NCI-H2107 (cell line): ENCODE measurements at places on chromosomes 13 and 19.
A peak's percentile ranks its signal among the peaks of the same experiment; 100 is the strongest.

- DNase-seq, result no peak
These were observed 3.1 kb downstream of the ABHD17A start for GRCh38 chr19:1882089-1882785.

GRCh38 chr13:101127741-101128353, 288.5 kb downstream of the NALCN start:
- DNase-seq, result no peak

DNA sequence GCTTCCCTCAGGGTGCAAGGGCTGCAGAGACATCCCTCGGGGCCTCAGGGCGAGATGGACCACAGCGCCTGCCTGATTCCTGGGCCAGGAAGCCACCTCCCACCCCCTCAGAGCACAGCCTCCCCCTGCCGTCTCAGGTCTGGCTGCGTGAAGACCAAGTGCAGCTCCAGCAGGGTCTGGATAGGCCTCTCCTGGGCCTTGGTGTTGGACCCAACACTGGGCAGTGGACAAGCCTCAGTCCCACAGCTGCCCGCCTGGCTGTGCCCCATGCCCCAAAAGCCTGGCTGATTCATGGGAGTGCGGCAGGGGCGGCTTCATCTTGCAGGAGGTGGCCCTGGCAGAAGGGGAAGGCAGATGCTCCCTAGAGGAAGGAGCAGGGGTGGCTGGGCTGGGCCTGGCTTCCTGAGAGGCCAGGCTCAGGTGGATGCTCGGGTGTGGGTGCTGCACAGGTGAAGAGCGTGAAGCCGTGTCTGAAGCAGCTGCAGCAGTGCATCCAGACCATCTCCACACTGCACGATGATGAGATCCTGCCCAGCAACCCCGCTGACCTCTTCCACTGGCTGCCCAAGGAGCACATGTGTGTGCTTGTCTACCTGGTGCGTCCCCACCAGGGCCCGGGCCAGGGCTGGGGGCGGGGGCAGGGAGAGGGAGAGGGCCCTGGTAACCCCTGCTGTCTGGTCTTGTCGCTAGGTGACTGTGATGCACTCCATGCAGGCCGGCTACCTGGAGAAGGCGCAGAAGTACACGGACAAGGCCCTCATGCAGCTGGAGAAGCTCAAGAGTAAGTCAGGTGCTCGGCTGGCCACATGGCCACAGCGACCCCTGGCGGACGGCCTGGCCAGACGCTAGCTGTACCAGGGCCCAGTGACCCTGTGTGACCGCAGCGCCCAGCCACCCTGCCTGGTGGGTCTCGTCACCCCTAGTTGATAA, 21.7 kb downstream of the MAU2 start:
- DNase-seq, result peak; percentile 12

GRCh38 chr19:51025809-51026553, 435 bp downstream of the KLK11 start:
- no peak for DNase-seq

GRCh38 chr13:34410678-34411077, 531.4 kb upstream of the NBEA start:
- DNase-seq, result no peak

DNA sequence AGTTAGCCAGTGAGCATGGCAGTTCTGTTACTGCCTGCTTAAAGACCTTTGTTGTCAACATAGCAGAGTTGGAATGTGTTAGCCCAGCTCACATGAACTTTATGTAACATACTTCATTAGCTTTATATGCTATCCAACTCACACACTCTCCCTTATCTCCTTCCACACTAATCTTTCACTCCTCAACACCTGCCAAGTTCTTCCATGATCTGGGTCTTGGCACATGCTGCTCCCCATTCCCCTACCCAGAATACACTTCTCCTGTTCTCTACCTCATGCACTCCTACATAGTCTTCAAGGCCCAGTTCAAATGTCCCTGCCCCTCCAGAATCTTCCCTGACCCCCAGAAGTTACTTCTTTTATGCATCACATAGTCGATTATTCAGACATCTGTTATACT, 179.3 kb downstream of the KATNAL1 start:
- DNase-seq, result no peak

GRCh38 chr13:66830940-66831716, 399.0 kb downstream of the PCDH9 start:
- DNase-seq, result no peak

GRCh38 chr19:54653181-54653809, 9.5 kb upstream of the LILRB4 start:
- DNase-seq, result no peak

DNA sequence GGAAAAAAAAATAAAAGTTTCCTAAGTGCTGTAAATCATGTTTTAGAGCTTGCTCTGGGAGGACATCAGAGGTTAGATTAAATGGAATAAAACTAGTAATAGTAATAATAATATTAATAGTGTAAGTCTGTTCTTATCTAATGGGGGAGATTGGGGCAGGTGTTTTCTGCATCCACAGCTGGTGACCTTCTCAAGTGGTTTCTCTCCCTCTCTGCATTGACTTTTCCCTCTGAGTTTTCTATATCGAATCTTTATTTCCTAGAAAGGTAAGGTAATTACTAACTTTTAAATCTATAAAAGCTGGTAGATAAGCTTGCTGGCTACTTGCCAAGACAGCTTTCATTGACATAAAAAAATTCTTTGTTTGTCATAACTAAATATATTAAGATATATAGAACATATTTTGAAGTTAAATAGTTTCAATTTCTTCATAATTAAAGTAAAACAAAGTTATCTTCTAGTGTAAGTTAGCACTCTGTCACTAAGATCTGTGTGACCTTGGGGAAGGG, 49.6 kb upstream of the DIAPH3 start:
- DNase-seq, result no peak

DNA sequence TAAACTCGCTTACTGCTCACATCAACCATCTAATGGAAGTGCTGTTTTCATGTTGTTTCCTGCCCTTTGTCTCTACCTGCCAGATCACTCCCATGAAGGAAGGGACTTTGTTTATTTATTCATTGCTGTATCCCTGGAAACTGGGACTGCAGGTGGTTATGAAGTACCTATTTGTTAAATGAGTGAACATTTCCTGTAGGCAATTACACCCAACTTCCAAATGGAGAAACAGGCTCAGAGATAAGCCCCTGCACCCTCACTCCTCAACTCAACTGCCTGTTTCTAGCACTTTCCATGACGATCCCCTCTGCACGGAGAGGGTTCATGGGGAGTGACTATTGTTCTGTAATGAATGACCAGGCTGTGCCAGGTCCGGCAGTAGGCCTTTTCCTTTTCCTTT, 1.9 kb upstream of the SELENOW start:
- peak; percentile 65 for DNase-seq

GRCh38 chr19:10624585-10624984, 768 bp upstream of the SLC44A2 start:
- DNase-seq, result no peak

GRCh38 chr19:58261968-58262921, 16.5 kb upstream of the ZNF8 start:
- no peak for DNase-seq

DNA sequence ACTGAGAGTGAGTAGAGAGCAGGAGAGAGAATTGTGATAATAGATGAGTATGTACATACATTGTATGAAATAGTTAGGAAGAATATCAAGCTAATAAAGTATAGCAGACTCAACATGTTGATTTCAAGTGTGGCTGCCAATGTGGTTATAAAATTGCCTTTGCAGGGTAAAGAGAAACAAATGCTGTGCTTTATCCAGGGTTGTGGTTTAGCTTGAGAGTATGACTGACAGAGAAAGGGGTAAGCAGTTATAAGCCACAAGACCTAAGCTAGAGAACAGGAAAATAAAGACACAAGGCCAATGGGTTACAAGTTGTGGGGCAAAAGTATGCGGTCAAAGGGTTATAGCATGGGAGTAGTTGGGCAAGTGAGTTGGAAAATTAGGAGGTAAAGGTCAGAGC, 1217.5 kb downstream of the DIAPH3 start:
- no peak for DNase-seq

GRCh38 chr13:86725105-86725504, 925.9 kb upstream of the SLITRK6 start:
- no peak for DNase-seq

- no peak for DNase-seq
These were observed 15.4 kb downstream of the MIR17HG start for GRCh38 chr13:91362908-91363307.

DNA sequence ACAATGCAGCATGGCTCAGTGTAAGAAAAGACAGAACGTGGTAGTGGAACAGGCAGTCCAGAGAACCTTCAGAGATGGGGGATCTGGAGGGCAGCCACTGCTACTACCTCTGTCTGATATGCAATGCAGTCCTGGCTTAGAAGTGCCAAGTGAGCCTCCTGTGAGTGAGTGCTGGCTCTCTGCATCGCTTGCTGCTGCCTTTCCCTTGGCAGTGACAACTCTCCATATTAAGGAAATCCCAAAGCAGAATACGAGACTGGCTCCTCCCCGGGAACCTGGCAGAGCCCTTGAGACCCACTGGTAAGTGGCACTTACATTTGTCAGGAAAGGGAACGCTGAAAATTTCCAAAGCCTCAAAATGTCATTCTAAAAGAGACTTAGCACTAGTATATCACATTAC, 7.5 kb downstream of the DOCK9 start:
- no peak for DNase-seq

DNA sequence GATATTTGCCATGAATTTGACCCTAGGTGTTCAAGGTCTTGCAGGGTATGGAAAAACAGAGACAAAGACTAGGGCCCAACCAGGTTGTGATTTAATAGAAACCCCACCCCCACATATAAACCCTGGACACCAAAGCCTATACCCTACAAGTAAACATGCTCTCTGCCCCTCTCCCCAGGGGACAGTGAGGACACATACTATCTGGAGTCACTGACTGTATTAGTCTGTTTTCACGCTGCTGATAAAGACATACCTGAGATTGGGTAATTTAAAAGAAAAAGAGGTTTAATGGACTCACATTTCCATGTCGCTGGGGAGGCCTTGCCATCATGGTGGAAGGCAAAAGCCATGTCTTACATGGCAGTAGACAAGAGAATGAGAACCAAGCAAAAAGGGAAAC, 88.3 kb downstream of the RAP2A start:
- no peak for DNase-seq

- DNase-seq, result no peak
These were observed 16.0 kb downstream of the FGF9 start for GRCh38 chr13:21686751-21687391.

- DNase-seq, result no peak
These were observed 186.7 kb downstream of the COL4A1 start for GRCh38 chr13:110119935-110120905.

DNA sequence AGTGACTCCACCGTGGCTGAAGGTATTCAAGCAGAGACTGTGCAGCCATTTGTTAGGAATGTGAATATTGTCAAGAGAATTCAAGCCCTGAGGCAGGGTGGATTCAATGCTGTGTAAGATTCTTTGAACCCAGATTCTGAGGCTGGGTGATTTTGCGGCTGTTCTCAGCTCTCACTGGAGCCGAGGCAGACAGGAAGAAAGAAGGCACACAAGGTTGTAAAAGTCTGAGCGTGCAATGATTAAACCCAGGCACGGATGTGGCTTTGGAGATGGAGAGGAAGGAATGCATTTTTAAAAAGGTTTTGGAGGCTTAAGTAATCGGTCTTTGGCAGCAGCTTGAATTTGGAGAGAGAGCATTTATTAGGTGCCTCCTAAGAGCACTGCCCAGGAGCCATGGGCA, 187.9 kb downstream of the KATNAL1 start:
- DNase-seq, result no peak

DNA sequence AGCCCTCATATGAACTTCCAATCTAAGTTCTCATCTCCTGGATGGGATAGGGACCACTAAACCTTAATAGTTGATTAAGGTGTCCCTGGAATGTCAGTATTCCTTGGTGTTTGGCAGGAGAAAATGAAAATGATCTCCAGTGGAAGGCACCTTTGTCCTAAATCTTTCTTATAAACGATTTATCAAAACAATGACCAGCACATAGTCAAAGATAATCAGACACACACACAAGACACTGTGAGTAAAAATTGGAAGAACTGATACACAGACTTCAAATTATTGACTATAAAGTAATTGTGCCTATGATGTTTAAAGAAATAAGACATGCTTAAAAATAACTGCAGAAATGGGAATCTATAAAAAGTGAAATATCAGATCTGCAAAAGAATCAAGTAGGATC, 13.7 kb downstream of the CEBPA start:
- DNase-seq, result no peak

GRCh38 chr13:63944911-63945310, 2529.3 kb upstream of the PCDH20 start:
- no peak for DNase-seq

GRCh38 chr13:20980899-20981298, 78.4 kb upstream of the XPO4 start:
- DNase-seq, result no peak

DNA sequence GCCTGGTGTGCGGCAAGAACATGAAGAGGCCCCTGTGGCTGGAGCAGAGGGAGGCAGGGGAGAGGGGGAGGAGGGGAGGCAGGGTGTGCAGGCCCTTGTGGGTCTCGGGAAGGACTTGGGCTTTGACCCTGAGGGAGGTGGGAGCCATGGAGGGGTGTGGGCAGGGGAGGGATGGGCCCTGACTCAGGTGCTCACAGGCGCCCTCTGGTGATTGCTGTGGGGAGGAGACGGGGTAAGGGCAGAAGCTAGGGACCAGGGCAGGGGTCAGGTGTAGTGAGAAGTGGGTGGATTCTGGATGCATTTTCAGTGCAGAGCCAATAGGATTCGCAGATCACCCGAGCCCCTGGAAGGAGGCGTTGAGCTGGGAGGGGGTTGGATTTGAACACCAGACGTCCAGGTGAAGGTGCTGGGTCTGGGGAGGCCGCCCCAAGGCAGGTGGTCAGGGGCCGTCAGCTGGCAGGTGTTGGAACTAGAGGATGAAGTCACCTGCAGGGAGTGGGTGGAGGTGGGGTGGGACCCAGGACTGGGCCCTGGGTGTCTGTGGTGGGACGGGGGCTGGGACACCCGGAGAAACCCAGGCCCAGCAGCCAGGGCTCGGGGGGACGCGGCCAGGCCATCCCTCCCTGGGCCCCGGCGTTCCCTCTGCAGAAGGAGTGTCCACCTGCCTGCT, 185.4 kb downstream of the KDM4B start:
- DNase-seq, result no peak

DNA sequence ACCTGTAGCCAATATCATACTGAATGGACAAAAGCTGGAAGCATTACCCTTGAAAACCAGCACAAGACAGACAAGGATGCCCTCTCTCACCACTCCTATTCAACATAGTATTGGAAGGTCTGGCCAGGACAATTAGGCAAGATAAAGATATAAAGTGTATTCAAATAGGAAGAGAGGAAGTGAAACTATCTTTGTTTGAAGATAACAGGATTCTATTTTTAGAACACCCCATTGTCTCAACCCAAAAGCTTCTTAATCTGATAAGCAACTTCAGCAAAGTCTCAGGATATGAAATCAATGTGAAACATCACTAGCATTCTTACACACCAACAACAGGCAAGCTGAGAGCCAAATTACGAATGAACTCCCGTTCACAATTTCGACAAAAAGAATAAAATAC, 17.8 kb upstream of the CCNA1 start:
- no peak for DNase-seq

GRCh38 chr13:87925006-87925405, 253.8 kb downstream of the SLITRK5 start:
- DNase-seq, result no peak

- no peak for DNase-seq
These were observed 177.6 kb upstream of the EDNRB start for GRCh38 chr13:78096221-78096620.

- no peak for DNase-seq
These were observed 23.3 kb downstream of the PRR12 start for GRCh38 chr19:49614096-49614833.

- DNase-seq, result no peak
These were observed 72.9 kb downstream of the ARHGEF7 start for GRCh38 chr13:111187960-111188541.
